ENCODE measurements at places on chromosomes 3 and 15.
A peak's percentile ranks its signal among the peaks of the same experiment; 100 is the strongest.

DNA sequence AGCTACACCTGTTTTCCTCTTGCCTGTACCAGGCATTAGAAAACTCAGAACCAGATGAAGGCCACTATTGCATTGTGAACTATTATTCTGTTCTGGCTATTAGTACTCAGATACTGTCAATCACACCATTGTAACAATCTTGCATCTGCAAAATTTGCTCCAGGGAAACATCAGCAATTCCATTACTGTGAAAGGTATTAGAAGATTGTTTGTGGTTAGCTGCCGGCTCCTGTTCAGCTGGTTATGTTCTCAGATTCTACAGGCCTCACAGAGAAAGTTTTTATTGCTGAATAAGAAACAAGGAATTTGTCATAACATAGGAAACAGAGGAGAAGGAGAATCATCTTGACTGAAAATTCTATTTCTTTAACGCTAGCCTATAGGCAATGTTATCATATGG lies 179.9 kb downstream of the PLOD2 start:
- no peak for DNase-seq

- DNase-seq: no peak
Measured at GRCh38 chr3:82002986-82003642, 241.7 kb upstream of the GBE1 start.

- DNase-seq: no peak
Measured at GRCh38 chr3:148922467-148922866, 57.4 kb downstream of the CPA3 start.

DNA sequence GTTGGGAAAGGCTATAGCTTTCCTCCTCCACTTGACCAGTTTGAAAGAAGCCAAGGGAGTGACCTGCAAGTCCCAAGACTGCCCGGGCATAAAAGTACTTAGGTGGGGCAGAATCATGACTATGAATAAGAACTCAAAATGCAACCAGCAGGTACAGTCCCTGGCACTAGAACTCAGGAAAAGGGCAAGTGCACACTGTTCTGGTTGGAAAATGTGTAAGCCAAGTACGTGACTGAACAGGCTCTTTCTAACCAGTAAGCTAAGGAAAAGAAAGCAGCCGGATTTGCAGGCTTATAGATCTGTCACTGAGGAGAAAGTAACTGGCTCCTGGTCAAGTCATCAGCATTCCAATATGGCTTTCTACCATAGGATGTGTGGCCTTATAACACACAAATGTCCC lies 101.2 kb upstream of the SLC4A7 start:
- DNase-seq: no peak

- DNase-seq: no peak
Measured at GRCh38 chr3:125662675-125663074, 67.4 kb upstream of the OSBPL11 start.

GRCh38 chr3:96631050-96631449 lies 183.3 kb upstream of the EPHA6 start:
- no peak for DNase-seq

- DNase-seq: peak; percentile 57
Measured at GRCh38 chr15:51775967-51776816, 24.8 kb downstream of the TMOD2 start.

DNA sequence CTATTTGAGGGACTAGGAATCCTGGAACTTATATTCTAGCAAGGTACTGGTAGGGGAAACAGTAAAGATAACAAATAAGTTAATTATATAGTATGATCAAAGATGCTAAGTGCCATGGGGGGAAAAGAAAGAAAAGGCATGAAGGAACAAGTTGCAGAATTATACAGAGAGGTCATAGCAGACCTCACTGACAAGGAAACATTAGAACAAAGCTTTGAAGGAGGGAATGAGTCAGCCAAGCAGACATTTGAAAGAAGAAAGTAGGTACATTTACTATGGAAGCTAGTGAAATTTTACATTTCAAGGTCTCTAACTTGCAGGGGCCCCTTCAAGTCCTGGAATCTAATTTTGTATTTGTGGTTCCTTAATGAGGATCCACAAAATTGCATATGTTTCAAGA lies 57.2 kb upstream of the TIPARP start:
- no peak for DNase-seq

GRCh38 chr15:98443526-98443925 lies 204.8 kb upstream of the IGF1R start:
- no peak for DNase-seq

DNA sequence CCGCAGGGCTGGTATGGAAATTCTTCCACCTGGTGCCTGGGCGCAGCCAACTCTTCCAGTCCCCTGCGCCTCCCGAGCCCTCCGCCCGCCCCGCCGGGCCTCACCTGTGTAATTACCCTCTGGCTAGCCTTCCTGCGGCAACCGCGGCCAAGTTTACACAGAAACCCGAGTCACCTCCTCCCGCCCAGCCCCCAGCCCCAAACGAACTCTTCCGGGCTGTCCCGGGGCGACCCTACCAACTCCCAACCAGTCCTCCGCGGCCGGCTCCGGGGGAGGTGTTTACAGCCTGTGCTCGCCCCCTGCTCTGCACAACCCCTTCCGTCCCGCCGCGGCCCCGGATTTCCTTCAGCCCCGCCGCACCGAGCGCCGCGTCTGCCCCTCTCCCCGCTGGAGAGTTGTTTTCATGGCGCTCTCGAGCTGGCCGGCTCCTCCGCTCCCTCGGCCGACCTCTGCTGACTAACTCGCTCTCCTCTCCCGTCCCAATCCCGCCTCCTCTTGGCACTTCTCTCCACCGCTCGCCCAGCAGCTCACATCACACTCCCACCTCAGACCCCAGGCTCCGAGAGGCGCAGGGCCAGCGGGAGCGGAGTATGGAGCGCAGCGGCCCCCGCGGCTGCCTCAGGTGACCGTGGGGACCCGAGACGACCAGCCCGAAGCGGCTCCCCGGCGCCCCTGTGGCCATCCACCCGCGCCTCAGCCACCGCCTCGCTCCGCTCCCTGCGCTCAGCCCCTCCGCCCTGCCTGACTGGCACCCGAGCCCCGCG lies 538 bp downstream of the ATOSA start:
- DNase-seq: peak; percentile 38

DNA sequence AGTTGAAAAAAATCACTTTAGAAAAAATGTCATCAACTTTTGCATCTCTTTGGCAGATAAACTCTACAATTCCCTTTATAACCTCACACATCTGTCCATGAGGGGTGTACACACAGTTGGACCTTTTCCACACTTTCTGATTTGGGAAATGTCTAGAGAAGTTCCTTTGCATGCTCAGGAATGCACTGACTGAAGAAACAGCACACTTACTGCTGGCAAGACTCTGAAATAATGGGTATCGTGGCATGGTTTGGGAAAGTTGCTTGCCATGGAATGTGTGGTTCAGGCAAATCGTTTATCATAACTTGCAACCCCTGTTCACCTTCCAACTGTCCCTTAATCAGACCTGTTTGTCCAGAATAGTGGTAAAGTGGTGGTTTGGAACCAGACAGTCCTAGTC lies 135.3 kb upstream of the TGFBR2 start:
- DNase-seq: no peak

- DNase-seq: no peak
Measured at GRCh38 chr3:42639192-42639591, 14.3 kb upstream of the ZBTB47 start.

- DNase-seq: no peak
Measured at GRCh38 chr15:45136378-45136764, 6.6 kb downstream of the DUOX1 start.

GRCh38 chr3:12981306-12982275 lies 91.6 kb downstream of the IQSEC1 start:
- DNase-seq: no peak

All from memory B cell (primary cell).